ENCODE measurements at places on chromosomes 12 and 14.

DNA sequence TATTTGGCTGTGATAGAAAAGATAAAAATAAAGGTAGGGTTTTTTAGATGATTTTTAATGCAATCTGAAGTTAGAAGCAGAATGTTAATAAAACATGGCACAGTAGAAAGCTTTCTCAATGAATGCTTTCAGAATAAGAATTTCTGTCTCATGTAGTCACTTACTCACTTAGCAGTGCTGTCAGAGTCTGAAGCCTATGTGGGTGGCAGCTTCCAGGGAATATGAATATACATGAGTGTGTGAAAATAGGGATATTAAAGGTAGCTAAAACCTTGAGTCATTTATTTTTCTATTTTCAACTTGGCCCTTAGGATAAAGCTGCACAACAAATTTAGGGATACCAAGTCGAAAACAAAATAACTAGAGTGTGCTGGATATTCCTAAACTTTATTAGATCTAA is 427.9 kb downstream of the AEBP2 start:
- no peak for DNase-seq

- no peak for DNase-seq
Measured at GRCh38 chr12:133129368-133130037, 571 bp downstream of the ZNF891 start.

- DNase-seq, result no peak
Measured at GRCh38 chr12:56671608-56672007, 16.5 kb downstream of the PTGES3 start.

GRCh38 chr12:112891093-112892024 is 15.4 kb upstream of the OAS1 start:
- DNase-seq, result no peak

DNA sequence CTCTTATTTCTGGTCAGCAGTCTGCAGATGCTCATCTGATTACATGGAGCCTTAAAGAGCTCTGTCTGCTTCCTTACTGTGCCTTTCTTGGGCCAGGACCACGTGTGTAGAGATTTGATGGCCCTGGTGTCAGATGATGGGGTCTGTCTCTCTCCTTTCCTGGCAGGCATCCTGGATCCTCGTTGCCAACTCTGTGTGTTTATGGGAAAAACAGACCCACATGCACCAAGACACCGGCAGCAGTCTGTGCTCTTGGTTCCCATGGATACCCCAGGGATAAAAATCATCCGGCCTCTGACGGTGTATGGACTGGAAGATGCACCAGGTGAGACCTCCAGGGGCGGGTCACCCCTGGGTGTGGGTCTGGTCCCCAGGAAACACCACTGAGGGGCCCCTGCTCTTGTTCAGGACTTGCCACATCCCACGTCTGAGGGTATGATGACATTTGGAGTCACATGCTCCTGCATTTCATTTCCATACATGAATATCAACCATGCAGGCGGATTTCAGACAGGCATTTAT is 18.5 kb upstream of the ALDH2 start:
- DNase-seq, result no peak

GRCh38 chr12:126591533-126591932 is 1526.3 kb downstream of the AACS start:
- no peak for DNase-seq

DNA sequence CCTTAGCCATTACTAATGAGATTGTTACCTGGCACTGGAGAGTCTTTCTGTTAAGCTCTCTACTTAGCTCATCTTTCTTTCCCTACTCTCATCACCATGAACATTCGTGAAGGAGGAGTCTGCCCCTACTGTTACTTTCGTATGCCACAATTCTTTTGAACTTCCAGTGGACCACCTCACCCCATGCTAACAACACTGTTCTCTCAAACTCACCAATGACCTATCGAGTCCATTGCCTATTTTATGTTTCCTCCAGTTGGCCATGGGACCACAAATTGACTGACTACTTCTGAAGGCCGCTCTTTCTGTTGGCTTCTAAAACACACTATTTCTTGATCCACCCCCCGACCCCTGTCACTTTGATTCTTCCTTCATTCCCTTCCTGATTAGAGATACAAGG is 192.4 kb upstream of the GZMB start:
- DNase-seq, result no peak

- DNase-seq, result no peak
Measured at GRCh38 chr14:31477248-31477647, 10.6 kb downstream of the GPR33 start.
